ENCODE measurements at places on chromosomes 3 and 15.

DNA sequence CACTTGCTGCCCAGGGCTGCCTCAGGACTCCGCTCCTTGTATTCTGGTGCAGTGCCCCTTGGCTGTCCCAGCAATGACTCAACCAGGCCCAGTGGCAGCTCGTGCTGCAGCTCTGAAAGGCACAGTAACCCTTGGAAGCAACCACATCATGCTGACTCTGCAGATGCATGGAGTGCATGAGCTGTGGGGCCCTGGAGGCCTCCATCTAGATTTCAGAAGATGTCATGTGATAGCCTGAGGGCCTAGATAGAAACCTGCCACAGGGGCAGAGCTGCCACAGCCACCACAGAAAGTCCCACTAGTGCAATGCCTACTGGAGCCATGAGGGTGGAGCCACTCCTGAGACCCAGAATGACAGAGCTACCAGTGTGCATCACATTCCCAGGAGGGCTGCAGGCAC is 117.1 kb upstream of the SMAD3 start:
- peak; percentile 17 for DNase-seq

DNA sequence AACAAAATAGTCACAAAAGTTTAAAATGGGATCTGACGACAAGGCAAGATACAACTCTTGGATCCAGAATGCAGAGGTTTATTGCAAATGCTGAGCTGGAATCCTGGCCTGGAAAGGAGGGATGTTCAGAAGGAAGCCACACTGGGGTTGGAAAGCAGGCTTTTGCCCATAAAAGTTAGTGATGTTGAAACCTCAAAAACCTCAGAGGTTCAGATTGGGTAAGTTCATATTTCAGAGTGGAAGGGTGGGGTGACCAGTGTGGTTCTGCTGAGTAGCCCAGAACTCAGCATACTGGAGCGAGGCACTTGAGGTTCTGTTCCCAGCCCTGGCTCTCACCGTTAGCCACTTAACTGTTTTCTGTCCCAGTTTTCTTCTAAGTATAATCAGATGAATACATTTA is 114.0 kb upstream of the OSTN start:
- DNase-seq: no peak

GRCh38 chr3:13890377-13891016 is 10.6 kb upstream of the WNT7A start:
- peak; percentile 11 for DNase-seq

DNA sequence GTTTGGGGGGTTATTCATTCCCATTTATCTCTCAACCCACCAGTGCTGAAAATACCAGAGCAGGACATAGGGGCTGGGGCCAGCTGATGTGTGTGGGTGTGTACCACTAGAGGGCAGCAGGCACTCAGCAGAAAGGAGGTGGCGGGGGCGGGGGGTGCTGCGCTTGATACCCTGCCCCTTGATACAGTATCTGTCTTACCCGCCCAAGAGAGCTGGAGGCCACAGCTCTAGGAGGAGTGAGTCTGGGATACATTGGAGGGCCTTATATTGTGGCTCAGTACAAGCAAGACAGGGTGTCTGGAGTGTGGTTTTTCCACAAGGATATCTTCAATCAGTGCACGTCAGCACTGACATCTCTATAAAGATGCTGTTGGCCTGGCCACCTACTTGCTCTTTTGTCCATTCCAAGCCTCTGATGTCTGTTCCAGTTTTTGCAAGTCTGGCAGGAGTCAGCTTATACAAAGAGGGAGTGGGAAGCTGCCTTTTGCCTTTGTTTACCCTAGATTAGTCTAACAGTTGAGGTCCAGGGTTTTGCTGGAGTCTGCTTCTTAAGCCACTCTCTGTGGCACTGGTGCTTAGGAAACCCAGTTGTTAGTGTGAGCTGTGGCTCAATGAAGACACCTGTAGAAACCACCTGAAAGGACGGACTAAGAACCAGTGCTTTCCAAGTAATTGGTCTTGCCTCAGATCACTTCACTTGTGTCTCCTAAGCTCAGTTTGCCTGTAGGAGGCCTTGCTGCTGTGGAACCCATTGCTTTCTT is 1.5 kb upstream of the RBM15B start:
- peak; percentile 75 for DNase-seq

DNA sequence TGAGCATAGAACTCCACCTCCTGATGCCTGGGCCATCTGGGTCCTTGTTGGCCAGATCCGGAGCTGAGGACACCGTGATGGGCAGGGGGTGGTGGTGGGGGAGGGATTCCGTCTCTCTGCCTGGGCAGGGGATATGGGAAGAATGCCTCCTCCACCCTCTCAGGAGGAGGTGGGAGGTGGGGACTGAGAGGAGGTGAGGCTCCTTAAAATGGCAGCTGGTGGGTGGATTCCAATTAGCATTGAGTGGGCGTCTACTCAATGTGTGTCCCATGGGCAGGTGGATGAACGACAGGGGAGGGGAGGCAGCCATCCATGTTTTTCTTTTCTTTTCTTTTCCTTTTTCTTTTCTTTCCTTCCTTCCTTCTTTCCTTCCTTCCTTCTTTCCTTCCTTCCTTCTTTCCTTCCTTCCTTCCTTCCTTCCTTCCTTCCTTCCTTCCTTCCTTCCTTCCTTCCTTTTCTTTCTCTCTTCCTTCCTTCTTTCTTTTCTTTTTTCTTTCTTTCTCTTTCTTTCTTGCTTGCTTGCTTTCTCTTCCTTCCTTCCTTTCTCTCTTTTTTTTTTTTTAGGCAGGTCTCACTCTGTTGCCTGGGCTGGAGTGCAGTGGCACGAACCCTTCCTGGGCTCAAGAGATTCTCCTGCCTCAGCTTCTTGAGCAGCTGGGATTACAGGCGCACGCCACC is 5.0 kb downstream of the SLC28A1 start:
- no peak for DNase-seq

All from ELF-1 (cell line).